Inflammatory macrophage treated with lipopolysaccharide for 4 hours (primary cell): ENCODE measurements at places on chromosomes 13 and 19.

GRCh38 chr19:5536337-5536894 is 31.3 kb downstream of the TINCR start:
- no peak for DNase-seq

DNA sequence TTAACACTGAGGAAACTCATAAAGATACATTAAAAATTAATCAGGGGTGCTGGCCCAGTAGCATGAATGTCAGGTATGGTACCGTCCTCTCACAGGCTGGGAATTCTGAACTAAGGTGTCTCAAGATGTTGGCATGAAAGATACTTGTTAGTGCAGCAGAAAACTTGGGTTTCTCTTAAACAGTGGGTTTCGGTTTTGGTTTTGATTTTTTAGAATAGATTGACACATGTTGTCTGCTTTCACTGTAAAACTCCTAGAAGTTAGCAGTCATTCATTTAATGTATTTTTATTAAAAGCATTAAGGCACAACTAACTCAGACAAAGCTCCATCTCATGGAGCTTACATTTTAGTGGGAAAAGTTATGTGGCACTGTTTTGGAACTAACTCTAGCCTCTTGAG is 3.5 kb upstream of the OBI1 start:
- no peak for DNase-seq

GRCh38 chr13:85287528-85287927 is 511.7 kb downstream of the SLITRK6 start:
- DNase-seq: no peak

DNA sequence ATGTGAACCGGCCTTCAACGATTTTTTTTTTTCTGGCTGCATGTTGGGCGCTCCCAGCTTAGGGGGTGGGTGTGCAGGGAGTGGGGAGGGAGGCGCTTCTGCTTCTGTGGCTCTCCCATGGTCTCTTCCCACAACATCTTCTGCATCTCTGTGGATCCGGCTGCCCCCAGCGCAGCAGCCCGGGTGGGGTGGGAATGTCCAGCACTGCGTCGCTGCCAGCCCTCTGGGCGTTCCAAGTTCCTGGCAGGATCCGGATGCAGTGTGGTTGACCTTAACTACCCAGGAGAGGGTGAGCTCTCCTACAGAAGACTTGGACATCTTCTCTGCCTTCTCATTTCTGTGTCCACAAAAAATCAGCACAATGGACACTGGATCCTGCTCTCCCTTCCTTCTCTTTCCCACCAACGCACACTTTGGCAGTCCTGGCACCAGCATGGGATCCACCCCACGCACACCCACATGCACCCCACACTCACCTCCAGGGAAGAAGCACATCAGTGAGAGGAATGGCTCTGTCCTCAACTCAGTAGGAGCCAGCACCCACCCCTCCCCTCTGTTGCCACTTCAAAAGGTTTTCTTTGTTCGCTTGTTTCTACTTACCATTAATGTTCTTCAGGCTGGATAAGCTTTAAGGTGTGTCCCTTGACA is 177.3 kb downstream of the COL4A1 start:
- no peak for DNase-seq

DNA sequence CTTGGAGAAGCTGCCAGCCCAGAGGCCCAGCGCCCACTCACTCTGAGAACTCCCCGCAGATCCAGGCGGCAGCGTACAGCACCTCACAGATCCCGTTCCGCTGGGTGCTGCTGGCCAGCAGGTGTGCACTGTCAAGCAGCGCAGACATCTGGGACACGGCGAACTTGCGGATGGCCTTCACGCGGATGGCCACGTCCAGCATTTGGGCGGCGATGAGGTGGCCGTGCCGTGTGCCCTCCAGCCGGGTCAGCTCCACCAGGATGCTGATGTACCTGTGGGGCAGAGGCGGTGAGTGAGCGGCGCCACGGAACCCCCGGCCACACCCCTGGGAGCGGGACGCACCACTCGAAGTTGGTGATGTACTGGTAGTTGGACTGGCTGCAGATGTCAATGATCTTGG is 24.1 kb downstream of the IZUMO4 start:
- DNase-seq: no peak

DNA sequence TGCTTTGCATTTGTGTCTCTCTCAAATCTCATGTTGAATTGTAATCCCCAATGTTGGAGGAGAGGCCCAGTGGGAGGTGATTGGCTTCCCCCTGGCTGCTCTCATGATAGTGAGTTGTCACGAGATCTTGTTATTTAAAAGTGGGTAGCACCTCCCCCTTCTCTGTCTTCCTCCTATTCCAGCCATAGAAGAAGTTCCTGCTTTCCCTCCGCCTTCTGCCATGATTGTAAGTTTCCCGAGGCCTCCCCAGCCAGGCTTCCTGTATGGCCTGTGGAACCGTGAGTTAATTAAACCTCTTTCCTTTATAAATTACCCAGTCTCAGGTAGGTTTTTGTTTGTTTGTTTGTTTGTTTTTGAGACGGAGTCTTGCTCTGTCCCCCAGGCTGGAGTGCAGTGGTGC is 3.8 kb downstream of the LILRA4 start:
- DNase-seq: peak; percentile 77

- DNase-seq: no peak
Measured at GRCh38 chr13:102361113-102361512, 40.7 kb downstream of the FGF14 start.

GRCh38 chr13:93758575-93758974 is 532.0 kb downstream of the GPC6 start:
- no peak for DNase-seq

GRCh38 chr13:24351423-24351822 is 42.0 kb downstream of the C1QTNF9 start:
- no peak for DNase-seq
